ENCODE measurements at places on chromosomes 2 and 18.

DNA sequence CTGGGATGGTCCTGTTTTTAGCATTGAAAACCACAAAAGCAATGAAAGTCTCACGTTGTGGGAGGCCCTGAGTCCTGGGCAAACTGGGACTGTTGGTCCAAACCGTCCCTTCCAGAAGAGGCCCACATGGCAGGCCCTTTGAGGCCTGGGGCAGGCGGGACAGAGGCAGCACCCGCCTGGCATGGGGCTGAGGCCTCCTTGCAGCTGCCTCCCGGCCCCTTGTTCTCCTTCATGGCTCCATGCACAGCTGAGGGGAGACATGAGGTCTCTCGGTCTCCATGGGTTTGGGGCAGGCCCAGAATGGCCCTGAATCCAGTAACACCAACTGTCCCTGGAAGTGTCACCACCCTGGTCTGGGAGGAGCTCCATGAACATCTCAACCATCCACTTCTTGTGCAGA is 61.9 kb downstream of the RRM2 start:
- DNase-seq: no peak

DNA sequence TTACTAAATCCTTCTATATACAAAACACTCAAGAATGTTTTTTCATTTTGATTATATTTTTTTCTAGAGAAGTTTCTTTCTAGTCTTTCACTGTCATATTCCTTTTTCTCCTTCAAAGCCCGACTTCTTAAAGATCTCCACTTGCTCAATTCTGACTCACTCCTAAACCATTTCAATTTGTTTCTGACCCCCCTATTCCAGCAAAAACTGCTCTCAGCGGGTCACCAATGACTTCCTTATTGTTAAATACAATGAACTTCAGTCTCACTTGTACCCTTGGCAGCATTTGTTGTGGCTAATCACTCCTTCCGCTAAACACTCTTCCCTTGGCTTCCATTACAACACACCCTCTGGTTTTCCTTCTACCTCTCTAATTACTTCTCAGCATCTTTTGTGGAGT is 111.1 kb upstream of the RBBP8 start:
- DNase-seq: no peak

DNA sequence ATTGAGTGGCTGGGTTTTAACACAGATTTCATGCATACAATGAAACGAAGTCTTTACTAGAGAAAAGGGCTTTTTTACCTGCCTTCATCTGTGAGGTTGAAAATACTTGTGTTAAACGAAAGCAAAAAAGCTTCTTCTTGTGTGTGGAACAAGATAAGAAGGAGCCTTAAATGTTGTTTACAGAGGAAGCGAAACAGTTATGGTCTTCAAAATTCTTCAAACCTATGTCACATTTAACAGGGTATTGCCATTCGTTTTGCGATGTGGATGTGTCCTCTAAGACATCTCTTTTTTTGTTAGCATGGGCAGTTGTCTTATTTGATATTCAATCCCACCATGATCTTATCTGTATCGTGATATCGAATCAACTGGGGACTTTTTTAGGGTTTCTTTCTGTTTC is 532.6 kb downstream of the TMEM182 start:
- no peak for DNase-seq

- DNase-seq: no peak
Measured at GRCh38 chr2:31558401-31559295, 22.1 kb downstream of the SRD5A2 start.

GRCh38 chr2:217875138-217875537 is 127.7 kb downstream of the TNS1 start:
- no peak for DNase-seq

GRCh38 chr18:76493213-76494161 is 1.6 kb downstream of the ZNF516 start:
- DNase-seq: peak; percentile 42
